ENCODE measurements at places on chromosomes 5 and 9.

DNA sequence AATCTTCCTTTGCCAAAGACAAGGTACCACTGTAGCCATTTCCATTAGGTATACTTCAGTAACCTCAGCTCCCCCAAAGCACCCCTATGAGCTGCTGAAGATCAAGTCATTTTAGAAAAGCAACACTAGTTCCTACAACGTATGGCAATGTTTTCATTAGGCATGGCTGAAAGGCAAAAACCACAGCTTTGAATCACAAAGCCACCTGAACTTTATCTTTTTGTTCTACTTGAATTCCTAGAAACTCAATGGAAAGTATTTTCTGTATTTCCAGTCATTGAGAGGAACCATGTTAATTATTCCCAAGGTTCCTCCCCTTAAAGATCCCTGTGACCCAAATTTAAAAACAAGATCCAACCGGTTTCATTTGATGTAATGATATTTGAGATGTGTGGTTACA is 152.1 kb downstream of the EFNA5 start:
- DNase-seq, result no peak

DNA sequence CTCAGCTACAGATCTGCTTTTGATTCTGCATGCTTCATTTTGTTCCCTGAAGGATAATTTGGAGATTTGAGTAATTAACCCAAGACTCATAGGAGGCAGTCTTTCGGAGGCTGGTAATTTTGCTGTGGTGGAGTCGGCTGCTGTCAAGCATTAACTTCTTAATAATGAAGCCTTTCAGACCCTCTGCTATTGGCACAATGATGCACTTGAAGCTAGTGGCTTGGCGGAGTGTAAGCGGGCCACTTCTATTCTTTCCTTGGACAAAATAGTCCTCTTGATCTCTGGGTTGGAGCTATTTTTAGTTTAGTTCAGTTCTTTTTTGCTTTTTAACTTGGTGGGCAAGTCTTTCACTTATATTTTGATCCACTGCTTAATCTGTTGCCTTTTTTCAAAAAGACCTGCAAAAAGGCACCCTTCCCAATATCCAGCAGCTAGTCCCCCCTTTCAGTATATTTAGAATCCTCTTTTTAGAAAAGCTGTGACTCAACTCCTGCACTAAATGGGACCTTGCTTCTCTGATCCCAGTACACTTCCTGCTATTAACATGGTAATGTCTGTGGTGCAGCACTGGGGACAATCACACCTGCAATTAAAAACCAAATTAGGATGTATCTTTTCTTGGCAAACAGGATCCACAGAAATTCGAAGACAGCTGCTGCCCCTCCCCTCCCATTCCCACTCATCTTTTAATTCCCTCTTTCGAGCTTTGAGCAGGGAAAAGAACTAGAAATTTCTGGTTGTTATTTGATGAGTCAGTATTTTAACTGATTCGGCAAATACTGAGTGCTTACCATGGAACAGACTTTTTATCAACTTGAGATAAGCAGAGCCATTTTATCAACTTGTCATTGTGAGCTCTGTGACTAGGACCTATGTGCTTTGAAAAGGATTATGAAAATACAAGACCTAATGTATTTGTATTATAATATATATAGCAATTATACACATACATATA is 169.4 kb upstream of the ANKRD55 start:
- no peak for DNase-seq

DNA sequence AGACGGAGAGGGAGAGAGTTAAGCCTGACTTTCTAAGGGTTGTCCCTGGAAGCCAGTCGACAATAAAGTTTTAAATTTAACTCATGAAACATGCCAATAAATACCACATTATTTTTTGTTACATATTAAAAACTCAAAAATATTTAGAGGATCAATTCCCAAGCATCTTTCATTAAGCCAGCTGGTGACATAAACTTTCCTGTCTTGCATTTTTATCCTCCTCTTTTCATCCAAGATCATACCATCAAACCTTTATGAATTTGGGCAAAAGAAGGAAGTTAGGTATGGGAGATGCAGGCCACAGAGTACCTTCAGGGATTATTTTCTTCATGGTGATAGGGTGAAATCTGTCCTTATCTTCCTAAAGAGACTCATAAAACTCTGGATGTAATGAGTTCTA is 178.3 kb upstream of the FBXL17 start:
- DNase-seq, result no peak

GRCh38 chr9:128497824-128498610 is 6.5 kb upstream of the GLE1 start:
- no peak for DNase-seq

All from HS-27A (cell line).